Aorta (tissue), 5 donors: ENCODE measurements at places on chromosomes 7 and 10. TPM values are rescaled to one million over a fixed set of nuclear protein-coding genes. Genes with fewer than 3 reads are reported as not detected.
A peak's percentile ranks its signal among the peaks of the same experiment; 100 is the strongest.

DNA sequence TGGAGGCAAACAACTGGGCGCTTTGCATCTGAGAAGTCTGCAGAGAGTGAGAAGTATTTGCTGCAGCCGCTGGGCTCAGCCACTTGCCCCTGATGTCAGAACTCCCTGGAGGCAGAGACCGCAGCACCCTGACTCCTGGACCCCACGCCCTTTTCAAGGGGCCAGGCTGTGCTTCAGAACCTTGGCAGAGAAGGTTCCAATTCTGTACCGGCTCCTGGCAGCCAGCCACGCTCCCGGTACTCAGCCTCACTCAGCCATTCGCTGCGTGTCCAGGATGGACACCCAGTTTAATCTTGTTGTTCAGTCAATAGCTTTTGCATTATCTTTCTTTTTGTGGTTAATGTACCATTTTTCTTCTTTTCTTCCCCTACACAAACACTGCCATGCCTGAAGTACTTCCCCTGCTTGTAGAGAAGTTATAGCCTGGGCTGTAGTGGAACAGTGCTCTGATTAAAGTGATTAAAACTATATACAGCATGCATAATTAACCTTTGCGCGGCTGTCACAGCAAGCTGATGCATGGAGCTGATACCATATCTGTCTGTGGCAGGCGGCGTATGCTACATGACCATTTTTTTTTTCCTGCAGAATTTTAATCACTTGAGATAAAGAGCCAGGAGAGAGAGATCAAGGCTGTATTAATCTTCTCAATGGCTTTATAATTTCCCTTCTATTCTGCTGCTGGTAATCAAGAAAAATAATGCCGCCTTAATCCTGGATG, 578.5 kb downstream of the SDK1 start:
- DNase-seq = no peak
- no peak overlapping the region for H3K4me3 ChIP-seq
- no peaks in the 10 kb centered on the region for H3K4me1 ChIP-seq
- no peaks in the 10 kb centered on the region for H3K36me3 ChIP-seq

The PRKG1 gene
- total RNA-seq = 153 TPM

The AUTS2 gene
- 102 TPM for total RNA-seq

DNA sequence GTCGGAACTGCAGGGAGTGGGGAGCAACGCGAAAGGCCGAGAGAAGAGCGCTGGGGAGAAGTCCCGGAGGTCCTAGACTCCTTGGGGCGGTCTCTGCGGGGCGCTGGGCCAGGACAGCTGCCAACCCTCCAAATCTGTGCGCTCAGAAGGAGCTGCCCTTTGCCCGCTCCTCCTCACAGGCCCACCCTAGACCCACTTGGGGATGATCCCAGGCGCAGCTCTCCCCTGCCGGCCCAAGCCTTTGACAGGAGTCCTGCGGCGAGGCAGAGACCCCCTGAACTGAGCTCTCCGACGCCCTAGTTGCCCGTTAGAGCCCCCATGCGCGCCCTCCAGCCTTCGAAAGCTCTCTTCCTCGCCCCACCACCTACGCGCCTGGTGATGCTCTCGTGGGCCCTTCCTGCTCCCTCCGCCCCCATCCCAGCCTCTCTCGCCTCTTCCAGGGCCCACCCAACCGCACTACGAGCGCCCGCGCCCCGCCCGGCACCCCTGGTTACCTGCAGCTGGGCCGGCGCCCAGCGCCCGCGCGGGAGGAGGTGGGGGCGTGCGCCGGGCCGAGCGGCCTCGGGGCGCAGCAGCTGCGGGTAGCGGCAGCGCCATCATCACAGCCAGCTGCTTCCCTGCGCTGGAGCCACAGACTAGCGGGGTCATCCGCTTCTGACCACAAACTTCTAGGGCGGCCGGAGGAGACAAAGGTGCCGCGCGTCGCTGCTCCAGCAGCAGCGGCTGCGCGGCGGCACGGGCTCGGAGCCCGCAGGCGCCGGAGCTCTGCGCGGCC, 353.4 kb downstream of the DNAJB6 start:
- no peaks in the 10 kb centered on the region for H3K4me1 ChIP-seq
- no peaks in the 10 kb centered on the region for H3K27me3 ChIP-seq
- no peak overlapping the region for H3K27ac ChIP-seq
- H3K4me3 ChIP-seq = no peak overlapping the region

The LLCFC1 gene
- not detected for total RNA-seq

DNA sequence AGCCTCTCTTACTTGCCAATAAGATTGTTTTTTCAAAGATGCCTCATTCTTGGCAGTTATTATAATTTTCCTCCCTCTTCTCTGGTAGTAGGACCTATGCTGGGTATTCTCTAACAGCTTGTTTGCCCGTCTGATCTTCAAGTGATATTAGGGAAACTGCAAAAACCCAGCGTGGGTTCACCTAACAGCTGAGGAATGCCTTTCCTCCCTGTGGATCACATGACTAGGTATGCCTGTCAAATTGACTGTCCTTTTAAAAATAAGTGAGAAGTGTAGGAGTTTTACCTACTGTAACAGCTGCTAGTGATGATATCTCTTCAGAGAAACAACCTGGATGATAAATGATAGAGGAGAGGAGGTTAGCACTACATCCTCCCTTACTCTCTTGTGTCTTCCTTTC, 22.0 kb downstream of the HECTD2 start:
- H3K27me3 ChIP-seq = no peaks in the 10 kb centered on the region
- H3K27ac ChIP-seq = no peak overlapping the region
- H3K4me3 ChIP-seq = no peak overlapping the region
- no peaks in the 10 kb centered on the region for H3K4me1 ChIP-seq
- DNase-seq = no peak

DNA sequence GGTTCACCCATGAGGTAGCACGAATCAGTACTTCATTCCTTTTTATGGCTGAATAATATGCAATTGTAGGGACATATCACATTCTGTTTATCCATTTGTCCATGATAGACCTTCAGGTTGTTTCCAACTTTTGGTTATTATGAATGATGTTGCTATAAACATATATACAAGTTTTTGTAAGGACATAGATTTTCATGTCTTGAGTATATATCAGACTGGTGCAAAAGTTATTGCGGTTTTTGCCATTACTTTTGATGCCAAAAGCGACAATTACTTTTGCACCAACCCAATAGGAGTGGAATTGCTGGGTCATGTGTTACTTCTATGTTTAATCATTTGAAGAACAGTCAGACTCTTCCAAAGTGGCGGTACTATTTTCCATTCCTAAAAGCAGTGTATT, 361.5 kb downstream of the RPS24 start:
- no peaks in the 10 kb centered on the region for H3K4me1 ChIP-seq
- no peak overlapping the region for H3K27ac ChIP-seq
- DNase-seq = no peak
- H3K4me3 ChIP-seq = no peak overlapping the region
- no peaks in the 10 kb centered on the region for H3K27me3 ChIP-seq
- H3K36me3 ChIP-seq = no peaks in the 10 kb centered on the region

DNA sequence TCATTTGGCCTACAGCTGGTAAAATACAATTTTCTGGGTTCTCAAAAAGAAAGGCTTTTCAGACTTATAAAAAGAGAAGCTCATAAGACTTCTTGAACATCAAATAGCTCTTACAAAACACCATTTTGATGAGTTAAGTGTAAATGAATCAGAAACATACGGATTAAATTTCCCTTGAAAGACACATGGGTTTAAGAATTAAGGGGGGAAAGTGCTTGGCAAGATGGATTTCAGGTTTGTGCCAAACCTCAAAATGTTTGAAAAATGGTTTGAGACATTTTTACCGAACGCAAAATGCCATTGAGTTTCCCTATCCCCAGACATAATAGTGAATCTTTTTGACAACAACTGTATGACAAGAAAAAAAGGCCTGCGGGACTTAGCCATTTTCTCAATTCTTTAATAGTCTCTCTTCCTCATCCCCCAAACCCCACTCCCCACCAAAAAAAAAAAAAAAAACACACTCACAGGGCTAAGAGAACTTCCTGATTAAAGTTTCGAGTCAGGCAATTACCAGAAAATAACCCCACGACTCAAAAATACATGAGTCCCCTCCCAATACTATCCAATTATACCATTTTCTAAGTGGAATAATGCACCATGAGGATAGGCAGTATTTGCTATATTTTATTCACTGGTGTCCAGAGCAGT, 260.1 kb downstream of the TRIL start:
- DNase-seq = no peak
- no peak overlapping the region for H3K27ac ChIP-seq
- H3K4me3 ChIP-seq = no peak overlapping the region

DNA sequence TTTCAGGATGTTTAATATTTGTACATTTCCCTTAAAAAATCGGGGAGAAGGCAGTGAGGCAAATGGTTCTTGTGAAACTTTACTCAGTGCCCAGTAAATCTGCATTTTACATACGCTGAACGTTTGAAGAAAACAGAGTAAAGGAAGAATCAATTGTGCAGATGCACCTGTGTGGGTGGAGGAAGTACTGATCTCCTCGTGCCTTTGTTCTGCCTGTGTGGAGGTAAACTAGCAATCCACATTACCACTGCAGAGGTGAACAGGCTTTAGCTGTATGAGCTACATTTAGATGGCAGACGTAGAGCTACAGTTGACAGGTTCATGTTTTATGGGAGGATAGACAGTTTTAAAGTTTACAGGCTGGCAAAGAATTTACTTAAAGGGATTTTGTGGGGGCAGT, 62.7 kb upstream of the VIPR2 start:
- no peaks in the 10 kb centered on the region for H3K4me1 ChIP-seq
- DNase-seq = no peak
- no peak overlapping the region for H3K27ac ChIP-seq
- H3K4me3 ChIP-seq = no peak overlapping the region
- no peaks in the 10 kb centered on the region for H3K27me3 ChIP-seq

The ADAMTS14 gene
- 0.62 TPM for total RNA-seq

DNA sequence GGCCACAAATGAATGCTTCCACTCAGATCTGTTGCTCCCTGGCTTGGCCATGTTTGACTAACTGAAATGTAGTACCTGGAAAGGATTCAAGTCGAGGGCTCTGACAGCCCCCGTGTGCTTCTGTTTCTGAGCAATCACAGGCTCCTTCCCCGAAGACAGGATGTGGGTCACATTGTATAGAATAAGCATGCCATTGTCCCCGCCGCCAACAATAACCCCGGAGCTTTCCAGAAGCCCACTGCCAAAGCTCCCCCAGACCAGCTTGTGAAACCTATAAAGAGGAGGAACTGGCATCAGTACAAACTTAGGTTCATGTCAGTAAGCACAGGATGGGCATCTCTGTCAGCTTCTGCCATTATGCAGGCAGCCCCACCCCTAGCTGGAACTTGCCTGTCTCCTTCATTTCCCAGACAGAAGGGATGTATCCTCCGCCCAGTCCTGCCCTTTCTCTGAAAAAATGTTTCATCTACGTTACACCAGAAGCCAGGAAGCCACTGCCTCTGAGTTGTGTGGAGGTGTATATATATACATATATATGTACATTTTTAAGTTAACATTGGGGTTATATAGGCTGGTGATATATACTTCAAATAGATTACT, 10.3 kb downstream of the SEC31B start:
- H3K27ac ChIP-seq = no peak overlapping the region
- no peaks in the 10 kb centered on the region for H3K36me3 ChIP-seq
- H3K27me3 ChIP-seq = no peaks in the 10 kb centered on the region
- peak; percentile 28 for DNase-seq
- no peaks in the 10 kb centered on the region for H3K4me1 ChIP-seq
- no peak overlapping the region for H3K4me3 ChIP-seq

The PANK1 gene
- 1.4 TPM for total RNA-seq

The CLDN12 gene
- total RNA-seq = 29.0 TPM

- H3K36me3 ChIP-seq = no peaks in the 10 kb centered on the region
- H3K4me1 ChIP-seq = peaks cover 3% of the 10 kb centered on the region
- H3K27ac ChIP-seq = peak overlapping the region; percentile 96
- peak; percentile 98 for DNase-seq
Measured at GRCh38 chr7:76294344-76295024, 8.0 kb upstream of the HSPB1 start.

- no peaks in the 10 kb centered on the region for H3K4me1 ChIP-seq
- H3K36me3 ChIP-seq = no peaks in the 10 kb centered on the region
- no peaks in the 10 kb centered on the region for H3K27me3 ChIP-seq
- DNase-seq = no peak
- H3K27ac ChIP-seq = no peak overlapping the region
Measured at GRCh38 chr7:36283181-36283580, 106.5 kb upstream of the ANLN start.

The SEMA3E gene
- total RNA-seq = 35.0 TPM

GRCh38 chr7:141386881-141387280, 164.3 kb upstream of the AGK start:
- no peak for DNase-seq
- no peak overlapping the region for H3K4me3 ChIP-seq
- no peaks in the 10 kb centered on the region for H3K36me3 ChIP-seq
- no peak overlapping the region for H3K27ac ChIP-seq
- H3K27me3 ChIP-seq = no peaks in the 10 kb centered on the region

The HABP2 gene
- not detected for total RNA-seq

DNA sequence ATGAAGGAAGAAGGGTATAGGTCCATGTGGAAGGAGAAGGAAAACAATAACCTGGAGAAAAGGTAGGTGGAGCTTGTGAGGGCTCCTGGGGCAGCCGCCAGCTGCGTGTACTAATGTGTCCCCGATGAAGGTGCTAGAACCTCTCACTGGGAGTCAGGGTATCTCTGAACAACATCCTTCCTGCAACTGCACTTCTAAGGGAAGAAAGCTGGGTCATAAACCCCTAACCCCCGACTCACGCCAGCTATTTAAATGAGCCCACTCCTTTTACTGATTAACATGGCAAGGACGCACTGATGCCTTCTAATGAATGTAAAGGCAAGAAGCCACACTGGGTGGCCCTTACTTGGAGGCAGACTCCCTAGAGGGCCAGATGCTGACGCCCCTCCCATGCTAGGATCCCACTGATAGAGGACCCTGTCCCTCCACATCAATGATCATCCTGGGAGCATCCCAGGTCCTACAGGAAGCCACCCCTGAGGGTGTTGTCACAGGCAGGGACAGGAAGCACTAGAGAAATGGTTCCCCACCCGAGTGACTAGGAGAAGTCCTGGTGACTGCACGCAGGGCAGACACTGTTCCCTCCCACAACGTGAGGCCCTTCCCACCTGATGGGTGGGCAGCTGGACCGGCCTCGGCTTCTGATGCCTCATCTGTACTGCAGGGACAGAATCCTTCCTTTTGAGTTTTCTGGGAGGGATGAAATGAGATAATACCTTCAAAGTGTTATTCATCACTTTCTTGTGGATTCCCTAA, 20.4 kb downstream of the JCAD start:
- H3K36me3 ChIP-seq = no peaks in the 10 kb centered on the region
- DNase-seq = no peak
- no peak overlapping the region for H3K4me3 ChIP-seq
- H3K4me1 ChIP-seq = no peaks in the 10 kb centered on the region

- no peaks in the 10 kb centered on the region for H3K27me3 ChIP-seq
- H3K4me3 ChIP-seq = no peak overlapping the region
- peaks cover 2% of the 10 kb centered on the region for H3K4me1 ChIP-seq
- no peaks in the 10 kb centered on the region for H3K36me3 ChIP-seq
Measured at GRCh38 chr7:112995059-112995824, 91.4 kb downstream of the GPR85 start.

The ACTL6B gene
- total RNA-seq = not detected

DNA sequence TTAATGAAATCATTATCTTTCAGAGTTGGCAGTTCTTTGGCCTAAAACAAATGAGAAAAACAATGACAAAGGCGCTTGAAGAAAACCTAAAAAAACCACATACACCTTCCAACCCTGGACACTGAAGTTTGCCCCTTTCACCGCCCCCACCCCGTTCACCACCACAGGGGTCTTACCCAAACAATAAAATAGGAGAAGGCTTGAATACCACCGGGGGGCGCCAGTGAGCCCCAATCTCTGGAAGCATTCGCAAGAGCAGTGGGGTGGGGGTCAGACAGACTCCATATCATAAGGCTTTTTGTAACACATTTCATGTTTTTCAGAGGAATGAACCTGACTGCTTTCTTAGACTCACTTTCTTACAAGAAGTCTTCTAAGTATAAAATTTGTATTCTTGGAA, 163.6 kb downstream of the PIP4K2A start:
- H3K4me1 ChIP-seq = peaks cover 3% of the 10 kb centered on the region
- peaks cover 4% of the 10 kb centered on the region for H3K36me3 ChIP-seq
- no peak overlapping the region for H3K27ac ChIP-seq
- H3K4me3 ChIP-seq = no peak overlapping the region
- DNase-seq = no peak
